Stimulated activated CD8-positive, alpha-beta memory T cell treated with anti-CD3 and anti-CD28 coated beads, Interleukin-2, amount 100 ng/mL, for 1 hour (primary cell): ENCODE measurements at places on chromosomes 1 and 21.

- no peak for DNase-seq
Observed at GRCh38 chr1:22949822-22950331, 22.8 kb downstream of the LACTBL1 start.

DNA sequence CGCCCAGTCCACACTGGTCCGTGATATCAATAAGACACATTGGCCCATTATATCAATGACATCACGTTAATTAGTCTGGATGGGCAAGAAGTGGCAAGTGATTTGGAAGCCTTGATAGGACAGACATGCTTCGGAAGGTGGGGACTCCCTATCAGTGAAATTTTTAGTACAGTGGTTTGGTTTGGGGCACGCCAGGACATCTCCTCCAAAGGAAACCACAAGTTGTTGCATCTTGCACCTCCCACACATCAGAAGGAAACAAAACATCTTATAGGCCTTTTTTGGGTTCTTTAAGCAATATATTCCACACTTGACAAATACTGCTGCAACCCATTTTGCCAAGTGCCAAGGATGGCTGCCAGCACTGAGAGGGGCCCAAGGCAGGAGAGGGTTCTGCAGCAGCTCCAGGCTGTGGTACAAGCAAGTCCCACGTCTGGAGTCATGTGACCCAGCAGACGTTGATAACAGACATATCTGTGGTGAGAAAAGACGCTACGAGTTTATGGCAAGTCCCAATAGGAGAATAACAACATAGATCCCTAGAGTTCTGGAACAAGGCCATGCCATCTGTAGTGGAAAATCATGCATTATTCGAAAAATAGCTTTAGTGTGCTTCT is 95.3 kb upstream of the DISP3 start:
- DNase-seq = no peak

DNA sequence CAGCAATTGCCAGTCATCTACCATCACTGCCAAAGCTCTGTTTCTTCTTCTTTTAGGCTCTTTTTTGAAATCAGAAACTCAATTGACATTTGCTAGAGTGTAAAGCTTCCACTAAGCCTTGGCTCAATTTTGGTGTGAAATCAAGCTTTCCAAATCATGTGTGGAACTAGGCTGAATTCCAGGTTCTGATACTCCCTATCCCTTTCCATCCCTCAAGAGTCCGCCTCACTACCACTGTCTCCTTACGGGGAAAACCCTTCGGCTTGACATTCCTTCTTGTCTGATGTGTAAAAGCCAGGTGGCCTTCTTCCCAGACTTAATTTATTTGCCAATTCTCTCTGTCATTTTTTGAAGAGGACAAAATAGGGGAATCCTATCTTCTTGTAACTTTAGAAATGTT is 47.2 kb upstream of the PRMT6 start:
- no peak for DNase-seq

GRCh38 chr1:172393354-172393753 is 27.1 kb upstream of the C1orf105 start:
- no peak for DNase-seq

DNA sequence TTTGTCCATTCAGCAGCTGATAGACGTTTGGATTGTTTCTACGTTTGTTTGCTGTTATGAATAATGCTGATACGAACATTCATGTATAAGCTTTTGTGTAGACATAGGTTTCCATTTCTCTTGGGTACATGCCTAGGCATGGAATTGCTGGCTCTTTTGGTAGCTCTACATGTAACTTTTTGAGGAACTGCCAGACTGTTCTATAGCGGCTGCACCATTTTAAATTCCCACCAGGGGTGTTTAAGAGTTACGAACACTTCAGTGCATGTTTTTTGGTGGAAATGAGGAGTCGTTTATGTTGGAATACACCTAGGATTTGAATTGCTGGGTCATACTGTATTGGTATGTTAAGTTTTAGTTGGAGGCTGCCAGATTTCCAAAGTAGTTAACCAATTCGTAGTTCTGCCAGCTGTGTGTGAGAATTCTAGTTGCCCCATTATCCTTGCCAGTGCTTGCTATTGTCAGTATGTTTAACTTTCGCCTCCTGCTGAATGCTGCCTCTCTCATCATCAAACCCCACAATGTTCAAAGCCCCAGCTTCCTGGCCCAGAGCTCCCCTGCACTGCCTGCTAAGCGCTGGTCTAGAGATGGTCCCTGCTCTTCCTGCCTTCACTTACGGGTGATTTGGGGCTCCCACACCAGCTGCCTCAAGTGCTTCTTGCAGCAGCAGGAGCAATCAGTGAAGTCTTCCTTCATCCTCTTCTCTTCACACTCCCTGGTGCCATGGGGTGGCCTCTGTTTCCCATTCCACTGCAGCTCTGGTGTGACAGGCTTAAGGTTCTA is 81.0 kb downstream of the MAN1C1 start:
- DNase-seq = no peak

DNA sequence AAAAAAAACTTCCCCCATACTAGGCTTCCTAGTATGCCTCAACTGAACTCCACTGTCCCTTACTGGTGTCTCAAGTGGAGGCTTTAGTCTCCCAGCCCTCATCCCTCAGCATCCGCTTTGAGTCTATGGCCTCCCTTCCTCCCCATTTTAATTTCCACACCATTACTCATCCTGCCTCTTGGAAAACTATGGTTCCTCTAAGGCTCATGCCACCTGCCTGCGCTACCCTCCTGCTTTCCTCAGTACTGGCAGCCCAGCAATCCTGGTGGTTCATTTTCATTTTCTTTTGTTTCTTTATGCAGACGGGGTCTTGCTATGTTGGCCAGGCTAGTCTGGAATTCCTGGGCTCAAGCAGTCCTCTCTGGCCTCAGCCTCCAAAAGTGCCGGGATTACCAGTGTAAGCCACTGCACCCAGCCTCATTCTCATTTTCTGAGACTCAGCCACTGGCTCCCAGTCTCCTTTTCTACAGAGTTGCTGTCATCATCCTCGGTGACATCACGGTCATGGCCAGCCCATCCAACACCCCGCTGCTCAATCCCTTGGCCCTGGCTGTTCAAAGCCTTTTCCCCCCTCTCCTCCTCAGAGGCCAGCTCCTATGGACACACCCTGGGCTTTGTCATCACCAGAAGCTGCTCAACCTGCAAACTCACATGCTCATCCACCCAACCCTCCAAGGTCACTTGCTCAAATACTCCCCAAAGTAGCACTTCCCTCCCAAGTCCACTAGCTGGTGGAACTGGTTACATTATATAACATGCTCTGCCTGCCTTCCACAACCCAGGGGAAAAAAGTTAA is 2.3 kb upstream of the PMVK start:
- DNase-seq = no peak

DNA sequence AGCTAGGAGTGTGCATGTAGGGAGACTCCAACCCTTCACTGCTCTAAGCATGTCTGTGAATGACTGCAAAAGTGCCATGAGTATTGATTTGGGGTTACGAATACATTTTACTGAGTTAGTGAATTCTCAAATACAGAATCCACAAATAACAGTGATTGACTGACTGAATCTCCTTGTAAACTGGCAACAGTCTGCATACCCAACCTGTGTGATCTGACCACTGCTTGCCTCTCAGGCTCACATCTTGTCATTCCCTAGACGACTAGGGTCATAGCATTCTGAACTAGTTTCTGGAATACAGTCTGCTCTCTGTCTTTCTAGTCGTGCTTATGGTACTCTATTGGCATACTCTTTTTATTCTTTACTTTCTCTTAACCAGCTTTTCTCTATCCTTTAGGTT is 7.4 kb downstream of the RRP15 start:
- no peak for DNase-seq

- DNase-seq = no peak
Observed at GRCh38 chr1:155196103-155196892, 11.4 kb downstream of the THBS3 start.

DNA sequence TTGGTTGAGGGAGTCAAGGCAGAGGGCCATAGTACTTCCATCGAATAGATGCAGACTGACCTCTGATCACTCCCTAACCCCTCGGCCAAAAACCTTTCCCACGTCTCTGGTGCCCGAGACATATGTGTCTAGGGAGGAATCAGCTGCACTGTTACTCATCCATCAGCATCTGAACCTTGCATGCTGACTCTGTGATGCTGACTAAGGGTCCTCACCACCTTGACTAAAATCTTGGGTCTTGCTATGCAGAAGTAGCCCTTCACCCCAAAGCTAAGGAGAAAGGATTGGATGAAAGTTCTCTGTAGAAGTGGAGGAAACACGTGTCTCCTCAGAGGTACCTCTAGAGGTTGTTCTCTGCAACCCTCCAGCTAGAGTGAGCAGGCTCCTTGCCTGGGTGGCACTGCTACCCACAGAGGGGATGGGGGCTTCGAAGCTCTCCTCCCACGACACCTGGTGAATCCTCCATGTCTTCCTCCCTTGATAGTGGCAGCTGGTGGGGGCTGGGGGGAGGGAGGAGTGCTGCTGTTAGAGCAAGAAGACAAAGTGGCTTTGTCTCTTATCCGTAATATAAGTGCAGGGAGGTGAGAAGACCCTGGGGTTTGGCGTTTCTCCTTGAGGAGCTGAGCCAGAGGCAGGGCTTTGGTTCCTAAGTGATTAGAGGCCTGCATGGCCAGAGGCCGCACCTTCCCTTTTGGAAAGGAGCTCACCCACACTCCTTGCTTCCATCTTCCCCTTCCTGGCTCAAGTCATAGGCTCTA is 45.1 kb downstream of the ATP2B4 start:
- no peak for DNase-seq

DNA sequence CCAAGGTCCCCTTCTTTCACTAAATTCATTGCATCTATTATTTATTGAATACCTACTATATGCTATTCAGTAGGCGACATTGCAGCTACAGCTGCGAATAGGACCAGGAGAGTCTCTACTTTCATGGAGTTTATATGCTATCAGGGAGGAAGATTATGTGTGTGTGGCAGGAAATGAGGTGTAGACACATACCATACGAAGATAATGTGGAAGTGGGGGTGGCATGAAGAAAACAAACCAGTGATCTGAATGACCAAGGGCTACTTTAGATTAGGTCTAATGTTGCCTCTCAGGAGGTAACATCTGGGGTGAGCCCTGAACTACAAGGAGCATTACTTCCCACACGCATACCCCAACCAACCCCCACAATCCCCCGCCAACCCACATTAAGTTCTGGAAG is 1.0 kb upstream of the PPIH start:
- no peak for DNase-seq

DNA sequence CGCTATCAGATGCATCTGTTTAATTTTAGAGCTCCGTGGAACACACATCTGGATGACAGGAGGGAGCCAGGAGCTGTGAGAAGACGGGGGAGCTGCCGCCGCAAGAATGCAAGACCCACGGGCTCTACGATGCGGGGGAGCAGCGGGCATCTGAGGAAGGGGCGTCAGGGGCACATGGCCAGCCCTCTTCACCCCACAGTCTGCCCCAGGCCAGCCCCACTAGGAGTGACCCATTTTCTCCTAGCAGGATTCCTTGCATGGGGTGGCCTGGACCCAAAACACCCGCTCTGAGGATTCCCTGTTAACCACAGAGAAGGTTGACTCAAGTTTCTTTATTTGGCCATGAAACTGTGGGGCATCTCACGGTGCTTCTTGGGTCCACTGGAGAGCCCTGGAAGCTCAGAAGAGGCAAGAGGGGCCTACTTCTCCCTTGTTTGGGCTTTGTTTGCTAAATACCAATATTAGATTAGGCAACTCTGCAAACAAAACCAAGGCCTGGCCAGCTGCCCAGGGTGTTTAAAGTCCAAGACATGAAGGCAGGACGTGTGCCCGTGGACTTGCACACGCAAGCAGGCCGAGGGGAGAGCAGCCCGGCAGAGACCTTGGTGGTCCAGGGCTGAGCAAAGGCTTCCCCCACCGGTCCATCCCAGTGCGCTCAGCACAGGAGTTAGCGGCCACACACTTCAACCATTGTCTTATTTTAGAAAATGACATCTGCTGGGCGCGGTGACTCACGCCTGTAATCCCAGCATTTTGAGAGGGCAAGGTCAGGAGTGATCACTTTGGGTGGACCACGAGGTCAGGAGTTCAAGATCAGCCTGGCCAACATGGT is 89.8 kb downstream of the DHRS3 start:
- no peak for DNase-seq

DNA sequence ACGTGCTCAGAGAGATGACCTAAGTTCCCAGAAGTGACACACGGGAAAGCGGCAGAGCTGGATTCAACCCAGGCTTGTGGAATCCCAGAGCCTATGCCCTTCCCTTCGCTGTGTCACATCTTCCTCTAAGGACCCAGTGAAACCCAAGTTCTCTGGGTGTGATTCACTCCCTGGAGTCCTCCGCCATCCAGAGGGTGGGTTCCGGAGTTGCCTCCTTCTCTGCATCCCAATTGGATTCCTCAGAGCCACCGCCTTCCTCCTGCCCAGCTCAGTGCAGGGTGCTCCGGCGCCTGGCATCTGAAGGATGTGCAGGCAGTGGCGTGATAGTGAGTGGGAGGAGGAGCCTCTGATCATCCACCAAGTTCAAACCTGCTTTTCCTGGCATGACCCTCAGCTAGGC is 20.7 kb upstream of the RCC2 start:
- DNase-seq = no peak

DNA sequence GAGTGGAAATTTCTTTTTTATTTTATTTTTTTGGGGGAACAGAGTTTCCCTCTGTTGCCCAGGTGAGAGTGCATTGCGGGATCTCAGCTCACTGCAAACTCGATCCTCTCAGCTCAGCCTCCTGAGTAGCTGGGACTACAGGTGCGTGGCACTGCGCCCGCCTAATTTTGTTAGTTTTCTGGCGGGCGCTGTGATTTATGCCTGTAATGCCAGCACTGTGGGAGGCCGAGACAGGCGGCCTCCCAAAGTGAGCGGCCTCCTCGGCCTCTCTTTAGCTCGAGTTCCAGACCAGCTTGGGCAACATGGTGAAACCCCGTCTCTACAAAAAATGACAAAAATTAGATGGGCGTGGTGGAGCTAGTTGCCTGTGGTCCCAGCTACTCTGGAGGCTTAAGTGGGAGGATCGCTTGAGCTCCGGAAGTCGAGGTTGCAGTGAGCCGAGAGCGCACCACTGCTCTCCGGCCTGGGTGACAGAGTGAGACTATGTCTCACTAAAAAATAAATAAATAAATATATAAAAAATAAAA is 2.7 kb downstream of the GMEB1 start:
- no peak for DNase-seq

GRCh38 chr21:31290765-31291164 is 53.3 kb downstream of the TIAM1 start:
- DNase-seq = no peak

DNA sequence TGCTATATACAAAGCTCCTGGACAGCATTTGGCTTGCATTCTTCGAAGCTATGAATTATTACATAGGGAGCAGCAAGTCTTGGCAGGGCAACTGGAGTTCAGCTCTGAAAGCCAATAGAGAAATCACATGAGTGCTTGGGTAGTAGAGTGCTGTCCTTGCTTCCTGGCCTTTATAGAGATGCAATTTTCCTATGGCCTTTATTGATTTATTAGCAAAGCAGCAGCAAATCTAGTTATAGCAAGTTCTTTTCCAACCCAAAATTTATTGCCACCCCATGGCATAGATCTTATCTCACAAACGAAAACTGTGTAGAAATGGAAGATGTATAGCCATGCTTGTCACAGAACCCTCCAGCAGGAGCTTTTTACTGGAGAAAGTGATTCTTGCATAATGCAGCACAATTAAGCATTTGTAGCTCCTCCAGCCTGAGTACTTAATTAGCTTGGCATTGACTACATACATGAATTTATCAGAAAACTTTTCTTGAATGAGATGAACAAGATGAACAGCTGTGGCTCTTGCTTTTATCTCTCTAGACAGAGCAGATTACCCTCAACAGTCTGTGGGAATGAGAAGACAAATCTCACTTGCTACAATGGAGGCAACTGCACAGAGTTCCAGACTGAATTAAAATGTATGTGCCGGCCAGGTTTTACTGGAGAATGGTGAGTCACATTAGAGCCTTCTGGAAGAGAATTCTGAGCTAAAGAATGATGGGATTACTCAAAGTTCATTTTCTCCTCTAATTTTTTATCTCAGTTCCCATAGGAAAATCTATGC is 170.1 kb downstream of the CRB1 start:
- no peak for DNase-seq
